Activated T-helper 1 cell treated with anti-CD3 and anti-CD28 coated beads, Interleukin-12 subunit alpha, Interleukin-12 subunit beta, Interleukin-2, Interleukin-4 antibody, amounts not matched to agents 30 ng/mL and 10 ng/mL and 1 ng/mL, durations not matched to agents 14 hours and 24 hours and 36 hours (primary cell): ENCODE measurements at places on chromosomes 5 and 9. TPM values are rescaled to one million over a fixed set of nuclear protein-coding genes. Genes with fewer than 3 reads are reported as not detected.

- DNase-seq, result no peak
These were observed 3.7 kb upstream of the LCN2 start for GRCh38 chr9:128145536-128145935.

DNA sequence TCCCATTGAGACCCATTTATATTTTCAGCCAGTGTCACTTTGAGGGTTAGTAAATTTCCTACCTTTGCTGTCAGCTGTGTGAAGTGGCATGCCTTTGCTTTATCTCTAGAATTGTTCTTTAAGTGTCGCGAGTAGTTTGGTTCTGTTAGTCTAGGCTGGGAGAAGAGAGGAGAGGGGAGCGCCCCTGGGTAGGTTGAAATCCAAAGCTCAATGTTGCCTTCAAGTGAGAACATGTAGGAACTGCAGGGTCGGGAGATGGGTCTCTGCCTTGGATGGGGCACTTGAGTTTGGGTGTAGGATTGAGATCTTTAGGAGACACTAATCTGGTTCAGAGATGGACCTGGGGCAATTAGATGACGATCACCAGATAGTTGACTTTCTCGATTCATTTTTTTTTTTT is 46.3 kb downstream of the STC2 start:
- no peak for DNase-seq

DNA sequence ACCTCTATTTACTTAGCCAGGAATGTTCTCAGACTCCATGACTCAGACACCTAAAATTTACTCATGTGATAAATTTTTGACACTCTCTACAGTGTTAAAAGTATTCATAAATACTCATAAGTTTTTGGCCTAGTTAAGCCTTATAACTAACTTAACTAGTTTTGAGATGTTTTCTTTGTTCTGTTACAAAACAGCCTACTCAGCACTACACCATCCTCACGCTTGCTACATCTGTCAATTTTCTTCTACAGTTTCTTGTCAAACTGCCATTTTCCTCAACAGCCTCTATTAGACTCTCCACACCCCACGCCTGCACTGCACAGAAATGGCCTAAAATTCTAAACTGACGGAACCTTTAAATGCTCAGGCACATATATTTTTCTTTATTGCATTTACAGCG is 195.5 kb downstream of the ANXA1 start:
- DNase-seq, result no peak

GRCh38 chr5:121273833-121274433 is 577.7 kb upstream of the FTMT start:
- no peak for DNase-seq

- DNase-seq, result no peak
These were observed 9.0 kb upstream of the DCP2 start for GRCh38 chr5:112967520-112968083.

DNA sequence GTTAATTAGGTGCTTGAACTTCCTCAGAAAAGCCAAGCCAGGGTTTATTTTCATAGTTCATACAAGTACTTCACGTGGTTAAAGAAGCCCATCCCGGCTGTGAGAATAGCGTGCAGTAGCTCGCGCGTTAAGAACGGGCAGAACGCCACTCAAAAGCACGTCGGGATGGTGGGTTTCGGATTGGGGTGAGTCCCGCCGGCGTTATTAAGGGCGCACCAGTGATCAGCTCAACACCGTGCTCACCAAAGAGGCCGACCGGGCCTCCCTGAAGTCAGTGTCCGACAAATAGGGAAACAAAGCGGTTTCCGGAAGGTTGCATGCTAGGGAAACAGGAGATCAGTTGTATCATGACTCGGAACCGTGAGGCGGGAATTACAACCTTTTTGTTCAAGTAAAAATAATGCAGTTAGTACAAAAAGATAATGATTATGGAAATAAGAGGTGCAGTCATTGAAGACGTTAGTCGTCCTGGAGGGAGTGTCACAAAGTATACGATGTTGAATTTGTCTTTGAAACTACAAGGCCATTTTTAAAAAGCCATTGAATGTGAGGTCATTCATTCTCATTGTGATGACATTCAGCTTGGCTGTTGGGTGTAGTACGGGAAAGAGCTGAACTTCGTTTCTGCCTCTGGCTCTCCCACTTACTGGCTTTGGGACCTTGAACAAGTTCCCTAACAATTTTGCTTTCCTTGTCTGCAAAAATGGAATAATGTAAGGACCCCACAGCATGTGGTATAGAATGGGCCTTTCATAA is 992 bp downstream of the SETD9 start:
- DNase-seq, result no peak

GRCh38 chr5:94968507-94969095 is 316.3 kb downstream of the MCTP1 start:
- no peak for DNase-seq

DNA sequence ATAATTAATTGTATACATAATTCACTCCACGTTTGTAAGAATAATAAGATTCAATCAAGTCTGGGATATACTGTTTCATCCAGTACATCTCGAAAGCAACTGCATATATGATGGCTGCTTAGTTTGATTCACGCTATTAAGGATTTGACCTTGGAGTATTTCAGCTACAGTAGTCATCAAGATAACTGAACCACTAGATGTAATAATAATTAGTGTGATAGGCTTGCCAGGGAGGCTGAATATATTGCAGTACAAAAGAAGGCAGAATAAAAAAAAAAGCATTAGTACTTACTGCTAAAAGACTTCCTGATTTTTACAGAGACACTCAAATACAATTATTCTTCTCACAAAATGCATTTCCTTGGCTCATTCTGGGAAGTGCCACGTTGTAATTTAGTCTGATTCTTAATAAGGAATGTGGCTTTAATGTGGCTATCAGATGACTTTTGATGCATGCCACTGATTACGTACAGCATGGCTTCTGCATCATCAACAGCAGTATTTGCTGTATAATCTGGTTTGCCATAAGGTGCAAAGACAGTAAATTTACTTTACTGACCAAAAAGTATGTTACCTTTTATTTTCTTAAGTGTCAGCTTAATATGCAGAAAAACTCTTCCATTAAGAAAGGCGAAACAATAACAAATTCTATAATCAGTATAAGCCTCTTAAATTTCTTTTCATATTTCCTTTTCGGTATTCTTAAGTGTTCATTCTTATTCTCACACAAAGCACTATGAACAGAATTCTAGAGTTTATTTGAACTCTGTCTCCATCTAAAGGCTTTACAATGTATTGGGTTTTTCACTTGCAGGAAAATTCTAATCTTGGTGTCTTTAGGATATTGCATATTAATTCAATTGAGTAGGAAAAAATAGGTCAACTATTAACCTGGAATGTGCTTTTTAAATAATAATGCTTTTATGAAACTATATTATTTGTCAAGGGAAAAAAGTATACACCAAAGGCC is 166.4 kb downstream of the SLF1 start:
- no peak for DNase-seq

- no peak for DNase-seq
These were observed 179.2 kb downstream of the FBN2 start for GRCh38 chr5:128358826-128359225.

DNA sequence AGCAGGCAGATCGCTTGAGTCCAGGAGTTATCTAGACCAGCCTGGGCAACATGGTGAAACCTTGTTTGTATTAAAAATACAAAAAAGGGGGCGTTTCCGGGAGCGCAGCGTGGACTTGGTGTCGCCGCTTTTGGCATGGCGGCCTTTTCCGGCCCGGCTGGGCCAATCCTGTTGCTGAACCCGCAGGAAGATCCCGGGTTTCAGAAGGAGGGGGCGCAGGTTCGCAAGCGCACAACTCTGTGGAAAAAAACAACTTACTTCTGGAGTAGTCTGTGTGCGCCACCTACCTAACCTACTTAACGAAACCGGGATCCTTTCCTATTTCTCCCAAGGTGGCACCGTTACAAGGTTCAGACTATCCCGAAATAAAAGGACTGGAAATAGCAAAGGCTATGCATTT is 198.6 kb downstream of the MSX2 start:
- no peak for DNase-seq

DNA sequence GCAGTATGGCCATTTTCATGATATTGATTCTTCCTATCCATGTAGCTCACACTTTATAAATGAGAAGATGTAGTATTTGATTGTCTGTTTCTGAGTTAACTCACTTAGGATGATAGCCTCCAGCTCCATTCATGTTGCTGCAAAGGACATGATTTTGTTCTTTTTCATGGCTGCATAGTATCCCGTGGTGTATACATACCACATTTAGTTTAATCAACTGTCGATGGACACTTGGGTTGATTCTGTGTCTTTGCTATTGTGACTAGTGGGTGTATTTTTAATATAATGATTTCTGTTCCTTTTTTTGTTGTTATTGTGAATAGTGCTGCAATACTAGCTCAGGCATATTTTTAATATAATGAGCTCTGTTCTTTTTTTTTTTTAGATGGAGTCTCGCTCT is 560.3 kb upstream of the ZNF608 start:
- DNase-seq, result no peak

GRCh38 chr5:97986069-97986468 is 787.4 kb upstream of the RGMB start:
- no peak for DNase-seq

- no peak for DNase-seq
These were observed 46.9 kb downstream of the RAB14 start for GRCh38 chr9:121154782-121155181.

GRCh38 chr5:54844905-54845566 is 140.4 kb downstream of the ESM1 start:
- no peak for DNase-seq

- DNase-seq, result no peak
These were observed 3.6 kb upstream of the RGMB start for GRCh38 chr5:98769959-98770208.

- DNase-seq, result no peak
These were observed 165.4 kb upstream of the RAI14 start for GRCh38 chr5:34490506-34491250.

SLC25A2 gene
- 0.20 and 0.57 TPM in 2 replicates for total RNA-seq

SCGB3A2 gene
- not detected in 2 replicates for total RNA-seq

ANKRD20A1 gene
- total RNA-seq, result 0.59 and 1.9 TPM in 2 replicates

FCN2 gene
- total RNA-seq, result not detected in 2 replicates
